Thymus (tissue), 14 donors: ENCODE measurements at places on chromosomes 1 and 21. TPM values are rescaled to one million over a fixed set of nuclear protein-coding genes. Genes with fewer than 3 reads are reported as not detected.

DNA sequence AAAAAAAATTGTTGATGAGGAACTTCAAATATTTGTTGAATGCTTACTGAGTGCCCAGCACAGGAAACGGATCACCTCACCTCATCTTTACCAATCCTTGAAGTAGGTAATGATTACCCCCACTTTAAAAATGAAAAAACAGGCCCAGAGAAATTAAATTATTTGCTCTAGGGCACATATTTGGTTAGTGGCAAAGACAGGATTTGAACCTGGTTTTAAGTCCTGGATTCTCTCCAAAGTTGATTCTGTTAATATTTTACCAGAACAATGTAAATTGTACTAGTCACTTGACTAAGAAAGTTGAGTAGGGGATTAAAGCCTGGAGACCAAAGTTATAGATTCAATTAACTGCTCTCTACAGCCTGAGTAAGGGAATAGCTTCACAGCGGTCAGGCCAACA, 97.9 kb downstream of the GIPC2 start:
- peaks cover 4% of the 10 kb centered on the region for H3K4me1 ChIP-seq
- DNase-seq: no peak
- no peak overlapping the region for H3K4me3 ChIP-seq
- no peak overlapping the region for H3K27ac ChIP-seq

DNA sequence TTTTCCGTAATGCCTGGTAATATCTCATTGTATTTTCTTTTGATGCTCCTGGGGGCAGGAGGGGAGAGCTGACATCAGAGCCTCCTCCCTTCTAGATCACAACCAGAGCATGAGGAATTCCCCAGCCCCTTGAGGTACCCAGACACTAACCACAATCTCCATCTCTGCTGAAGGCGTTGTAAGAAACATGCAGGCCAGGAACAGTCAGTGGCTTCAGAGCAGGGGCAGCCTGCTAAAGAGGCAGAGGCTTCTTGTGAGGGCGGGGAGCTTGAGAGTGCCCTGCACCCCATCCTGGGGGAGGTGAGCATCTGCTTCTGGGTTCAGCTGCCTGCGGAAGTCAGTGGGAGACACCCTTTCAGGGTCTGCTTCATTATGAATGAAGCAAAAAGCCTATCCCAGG, 19.0 kb downstream of the MAPKAPK2 start:
- no peak overlapping the region for H3K27ac ChIP-seq
- no peaks in the 10 kb centered on the region for H3K36me3 ChIP-seq
- no peak for DNase-seq

DMBX1 gene
- total RNA-seq: 0.05 TPM

TSPEAR gene
- total RNA-seq: 0.38 TPM

GRCh38 chr21:42496839-42497202, 797 bp upstream of the RSPH1 start:
- H3K27ac ChIP-seq: no peak overlapping the region
- no peaks in the 10 kb centered on the region for H3K36me3 ChIP-seq
- peak overlapping the region; percentile 66 for H3K4me3 ChIP-seq

SPRR1B gene
- 1.2 TPM for total RNA-seq

GRCh38 chr1:220003610-220004299, 42.5 kb downstream of the EPRS1 start:
- peaks cover 55% of the 10 kb centered on the region for H3K36me3 ChIP-seq
- H3K4me3 ChIP-seq: no peak overlapping the region
- no peaks in the 10 kb centered on the region for H3K27me3 ChIP-seq

PLA2G5 gene
- 0.09 TPM for total RNA-seq

- no peaks in the 10 kb centered on the region for H3K36me3 ChIP-seq
- H3K27me3 ChIP-seq: no peaks in the 10 kb centered on the region
- no peaks in the 10 kb centered on the region for H3K4me1 ChIP-seq
These were observed 214.0 kb downstream of the ZC3H11B start for GRCh38 chr1:219398815-219399396.

GRCh38 chr1:224751624-224752311, 135.7 kb downstream of the CNIH3 start:
- no peak for DNase-seq
- H3K4me3 ChIP-seq: no peak overlapping the region
- H3K27ac ChIP-seq: no peak overlapping the region
- H3K27me3 ChIP-seq: no peaks in the 10 kb centered on the region
- no peaks in the 10 kb centered on the region for H3K4me1 ChIP-seq
- no peaks in the 10 kb centered on the region for H3K36me3 ChIP-seq

DNA sequence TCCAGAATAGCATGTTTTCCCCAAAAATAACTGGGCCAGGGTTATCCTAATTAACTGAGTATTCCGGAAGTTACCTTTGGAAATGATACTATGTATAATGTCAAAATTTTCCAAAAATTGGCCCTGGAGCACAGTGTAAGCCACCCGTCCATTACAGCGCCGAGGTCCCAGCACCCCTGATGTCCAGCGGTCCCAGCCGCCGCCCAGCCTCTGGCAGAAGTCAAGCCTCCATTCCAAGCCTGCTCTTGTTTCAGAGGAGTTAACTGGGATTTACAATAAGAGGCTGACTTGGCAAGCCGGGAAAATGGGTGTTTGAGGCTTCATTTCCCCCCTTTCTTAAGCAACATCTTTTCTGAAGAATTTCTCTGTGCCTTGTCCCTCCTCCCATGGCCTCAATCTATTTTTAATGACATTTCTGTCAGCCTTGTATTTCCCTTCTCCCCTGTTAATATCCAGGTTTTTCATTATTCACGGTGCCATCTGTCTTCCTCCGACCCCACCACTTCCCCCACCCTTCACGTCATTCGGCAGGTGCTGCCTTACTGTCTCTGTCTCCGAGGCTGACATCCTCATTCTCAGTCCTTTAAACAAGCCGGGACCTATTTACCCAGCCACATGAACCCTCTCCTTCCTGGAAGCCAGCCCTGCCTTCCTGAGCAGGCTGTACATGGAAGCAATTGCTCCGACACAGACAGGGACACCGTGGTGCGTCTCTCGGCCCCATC, 490.9 kb downstream of the NPHP4 start:
- H3K36me3 ChIP-seq: no peaks in the 10 kb centered on the region
- H3K4me1 ChIP-seq: no peaks in the 10 kb centered on the region
- no peak for DNase-seq
- no peak overlapping the region for H3K27ac ChIP-seq
- no peaks in the 10 kb centered on the region for H3K27me3 ChIP-seq

KIAA1614 gene
- 0.94 TPM for total RNA-seq

FAM72C gene
- 3.8 TPM for total RNA-seq

DNA sequence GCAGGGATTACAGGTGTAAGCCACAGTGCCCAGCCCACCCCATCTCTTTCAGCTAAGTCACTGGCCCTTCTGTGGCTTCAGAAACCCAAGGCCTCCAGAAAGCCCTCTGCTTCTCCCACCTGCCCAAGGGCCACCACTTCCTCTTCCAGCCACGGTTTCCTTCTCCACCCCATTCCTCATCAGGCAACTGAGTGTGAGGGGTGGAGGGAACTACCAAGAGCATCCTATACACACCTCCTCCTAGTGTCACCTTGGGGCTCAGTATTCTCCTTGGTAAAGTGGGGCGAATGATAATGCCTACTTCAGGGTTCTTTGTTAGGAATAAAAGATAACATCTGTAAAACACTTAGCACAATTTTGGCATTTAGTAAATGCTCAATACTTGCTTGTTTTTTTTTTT, 30.0 kb downstream of the KNCN start:
- no peak overlapping the region for H3K27ac ChIP-seq
- H3K36me3 ChIP-seq: no peaks in the 10 kb centered on the region
- H3K4me1 ChIP-seq: peaks cover 2% of the 10 kb centered on the region
- H3K4me3 ChIP-seq: no peak overlapping the region
- DNase-seq: no peak

- H3K4me3 ChIP-seq: no peak overlapping the region
- H3K27me3 ChIP-seq: no peaks in the 10 kb centered on the region
These were observed 37.3 kb downstream of the ABCA4 start for GRCh38 chr1:94083681-94084080.

GRCh38 chr1:193685986-193686385, 499.6 kb upstream of the B3GALT2 start:
- no peak for DNase-seq
- H3K27me3 ChIP-seq: no peaks in the 10 kb centered on the region
- H3K36me3 ChIP-seq: no peaks in the 10 kb centered on the region

- no peak overlapping the region for H3K27ac ChIP-seq
- H3K4me1 ChIP-seq: no peaks in the 10 kb centered on the region
- H3K27me3 ChIP-seq: no peaks in the 10 kb centered on the region
- H3K4me3 ChIP-seq: no peak overlapping the region
- no peak for DNase-seq
- H3K36me3 ChIP-seq: no peaks in the 10 kb centered on the region
These were observed 26.1 kb downstream of the SPAG17 start for GRCh38 chr1:118158924-118159323.

GRCh38 chr1:242467556-242468145, 56.8 kb downstream of the PLD5 start:
- DNase-seq: no peak
- no peak overlapping the region for H3K4me3 ChIP-seq
- no peaks in the 10 kb centered on the region for H3K27me3 ChIP-seq

- no peak for DNase-seq
- no peak overlapping the region for H3K4me3 ChIP-seq
- H3K27ac ChIP-seq: no peak overlapping the region
- H3K36me3 ChIP-seq: no peaks in the 10 kb centered on the region
- H3K27me3 ChIP-seq: no peaks in the 10 kb centered on the region
These were observed 86.3 kb downstream of the RERE start for GRCh38 chr1:8731162-8731561.

GRCh38 chr1:163090321-163090945, 21.3 kb downstream of the RGS4 start:
- H3K36me3 ChIP-seq: no peaks in the 10 kb centered on the region
- no peaks in the 10 kb centered on the region for H3K4me1 ChIP-seq
- H3K27ac ChIP-seq: no peak overlapping the region
- no peak overlapping the region for H3K4me3 ChIP-seq
- no peaks in the 10 kb centered on the region for H3K27me3 ChIP-seq

GRCh38 chr1:109687641-109688499, at the start of gene GSTM1:
GSTM1 (plus strand) TSS chr1:109687817; CDS start chr1:109687874, 57 bp downstream.
- H3K27me3 ChIP-seq: no peaks in the 10 kb centered on the region
- H3K27ac ChIP-seq: no peak within 1 kb of the TSS
- no peaks in the 10 kb centered on the region for H3K36me3 ChIP-seq
- DNase-seq: peak; percentile 68

RXFP4 gene
- not detected for total RNA-seq

- no peaks in the 10 kb centered on the region for H3K36me3 ChIP-seq
- no peaks in the 10 kb centered on the region for H3K4me1 ChIP-seq
- H3K27me3 ChIP-seq: no peaks in the 10 kb centered on the region
- no peak overlapping the region for H3K4me3 ChIP-seq
- no peak for DNase-seq
These were observed 52.8 kb downstream of the SLX9 start for GRCh38 chr21:44992608-44993031.

DNA sequence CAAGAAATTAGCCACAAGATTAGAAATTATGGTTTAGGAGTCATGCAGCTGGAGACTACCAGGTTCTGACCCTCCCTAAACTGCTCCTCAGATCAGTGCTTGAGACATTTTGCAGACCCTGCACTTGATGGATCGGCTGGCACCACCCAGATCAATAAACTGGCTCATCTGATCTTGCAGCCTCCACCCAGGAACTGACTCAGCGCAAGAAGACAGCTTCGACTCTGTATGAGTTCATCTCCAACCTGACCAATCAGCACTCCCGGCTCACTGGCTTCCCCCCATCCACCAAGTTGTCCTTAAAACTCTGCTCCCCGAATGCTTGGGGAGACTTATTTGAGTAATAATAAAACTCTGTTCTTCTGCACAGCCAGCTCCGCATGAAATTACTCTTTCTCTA, 40.0 kb downstream of the L1TD1 start:
- H3K36me3 ChIP-seq: no peaks in the 10 kb centered on the region
- H3K27me3 ChIP-seq: no peaks in the 10 kb centered on the region
- no peak overlapping the region for H3K27ac ChIP-seq
- no peaks in the 10 kb centered on the region for H3K4me1 ChIP-seq
- H3K4me3 ChIP-seq: no peak overlapping the region

DNA sequence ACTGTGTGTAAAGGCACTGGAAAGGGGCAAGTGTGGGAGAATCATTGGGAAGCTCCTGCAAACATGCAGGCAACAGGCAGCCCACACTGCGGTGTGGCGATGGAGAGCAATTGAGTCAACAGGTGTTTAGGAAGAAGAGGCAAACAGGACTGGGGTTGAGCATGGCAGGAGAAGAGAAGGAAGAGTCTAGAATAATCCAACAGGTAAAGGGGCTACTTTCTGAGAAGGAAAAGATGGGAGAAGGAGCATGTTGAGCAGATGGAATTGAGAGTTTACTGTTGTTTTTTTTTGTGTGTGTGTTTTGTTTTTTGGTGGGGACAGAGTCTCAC, 4.2 kb downstream of the DOP1B start:
- no peaks in the 10 kb centered on the region for H3K36me3 ChIP-seq
- H3K4me1 ChIP-seq: peaks cover 27% of the 10 kb centered on the region
- no peak overlapping the region for H3K4me3 ChIP-seq
- no peak overlapping the region for H3K27ac ChIP-seq
- no peak for DNase-seq

BEND5 gene
- total RNA-seq: 21.8 TPM

DNA sequence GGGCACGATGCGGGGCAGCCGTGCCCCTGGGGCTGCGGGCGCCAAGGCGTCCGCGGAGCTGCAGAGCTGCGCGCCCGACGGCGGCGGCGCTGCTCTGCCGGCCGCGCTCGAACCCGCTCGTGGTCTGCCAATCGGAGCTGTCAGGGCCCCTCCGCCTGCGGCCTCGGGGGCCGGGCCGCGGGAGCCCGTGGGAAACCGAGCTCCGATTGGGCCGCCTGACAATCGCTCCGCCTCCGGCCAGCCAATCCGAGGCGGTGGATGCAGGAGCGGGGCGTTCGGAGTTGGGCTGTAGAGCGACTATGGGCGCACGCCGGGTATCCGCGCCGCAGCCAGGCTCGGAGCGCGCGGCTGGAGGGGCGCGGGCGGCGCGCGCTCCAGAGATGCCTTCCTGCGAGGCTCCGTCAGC, 100.5 kb upstream of the SOD1 start:
- peak; percentile 86 for DNase-seq
- H3K36me3 ChIP-seq: no peaks in the 10 kb centered on the region
- H3K4me1 ChIP-seq: peaks cover 37% of the 10 kb centered on the region
- H3K27ac ChIP-seq: peak overlapping the region; percentile 91
- peaks cover 9% of the 10 kb centered on the region for H3K27me3 ChIP-seq

- no peaks in the 10 kb centered on the region for H3K4me1 ChIP-seq
- H3K27ac ChIP-seq: no peak overlapping the region
- no peak for DNase-seq
- H3K36me3 ChIP-seq: no peaks in the 10 kb centered on the region
- no peak overlapping the region for H3K4me3 ChIP-seq
These were observed 117.2 kb downstream of the PCP4 start for GRCh38 chr21:39984286-39984991.
